C1 segment of cervical spinal cord (tissue), 14 donors: ENCODE measurements at places on chromosomes 5 and 9.

DNA sequence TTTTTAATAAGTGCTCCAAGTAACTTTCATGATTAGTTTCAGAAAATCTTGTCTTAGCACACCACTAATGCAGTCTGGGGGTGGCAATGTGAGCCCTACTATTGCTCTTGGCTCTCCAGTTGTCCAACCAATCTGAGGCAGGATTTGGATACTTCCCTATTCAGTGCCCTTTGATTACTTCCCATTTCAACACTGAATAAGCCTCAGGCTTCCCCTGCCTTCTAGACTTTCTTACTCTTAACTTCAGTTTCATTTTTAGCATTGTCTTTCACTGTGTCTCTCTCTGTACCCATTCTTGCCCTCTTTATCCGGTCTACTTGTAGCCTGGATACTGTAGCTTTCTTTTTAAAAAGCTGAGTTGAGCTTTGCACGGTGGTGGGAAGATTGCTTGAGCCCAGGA, 186.1 kb downstream of the C9orf152 start:
- DNase-seq = no peak

DNA sequence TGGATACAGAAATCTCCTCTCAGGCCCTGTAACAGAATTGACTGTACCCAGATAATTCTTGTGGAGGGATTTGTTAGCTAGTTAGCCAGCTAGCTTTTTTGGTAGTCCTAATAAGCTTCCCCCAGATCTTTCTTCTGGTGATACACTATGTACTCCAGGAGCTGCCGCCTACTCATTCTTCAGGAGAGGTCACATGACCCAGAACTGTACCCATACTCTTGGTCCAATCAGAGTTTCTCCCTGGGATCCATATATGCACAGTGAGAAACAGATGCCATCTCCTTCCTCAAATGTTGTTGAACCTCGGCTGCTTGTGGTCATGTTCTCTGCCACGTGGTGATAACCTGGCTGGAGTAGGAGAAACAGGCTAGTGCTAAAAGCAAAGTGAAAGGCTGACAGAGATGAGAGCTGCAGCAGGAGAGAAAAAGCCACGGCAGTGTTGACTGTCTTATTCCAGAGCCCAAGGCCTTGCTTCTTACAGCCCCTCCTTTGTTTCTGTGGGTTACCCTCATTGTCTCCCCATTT, 123.0 kb upstream of the RFX3 start:
- DNase-seq = no peak

GRCh38 chr9:85987236-85987635, 46.3 kb downstream of the NAA35 start:
- no peak for DNase-seq

DNA sequence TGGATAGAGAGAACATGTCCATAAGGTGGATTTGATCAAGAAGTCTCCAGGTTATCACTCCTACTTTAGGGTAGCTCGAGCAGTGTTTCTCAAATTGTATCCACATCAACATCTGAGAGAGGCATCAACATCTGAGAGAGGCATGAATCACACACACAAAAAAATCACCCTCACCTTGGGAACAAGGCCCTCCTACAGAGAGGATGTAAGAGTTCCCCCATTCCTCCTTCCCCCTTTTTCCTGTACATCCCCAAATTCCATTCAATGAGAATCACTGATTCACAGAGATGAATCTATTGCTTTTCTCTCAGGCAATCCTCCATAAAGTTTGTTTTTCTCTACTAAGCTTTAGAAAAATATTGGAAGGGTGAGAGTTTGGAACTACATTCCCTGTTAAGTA, 233.4 kb upstream of the CDH6 start:
- no peak for DNase-seq

- no peak for DNase-seq
These were observed 32.1 kb upstream of the RICTOR start for GRCh38 chr5:39106322-39106721.

DNA sequence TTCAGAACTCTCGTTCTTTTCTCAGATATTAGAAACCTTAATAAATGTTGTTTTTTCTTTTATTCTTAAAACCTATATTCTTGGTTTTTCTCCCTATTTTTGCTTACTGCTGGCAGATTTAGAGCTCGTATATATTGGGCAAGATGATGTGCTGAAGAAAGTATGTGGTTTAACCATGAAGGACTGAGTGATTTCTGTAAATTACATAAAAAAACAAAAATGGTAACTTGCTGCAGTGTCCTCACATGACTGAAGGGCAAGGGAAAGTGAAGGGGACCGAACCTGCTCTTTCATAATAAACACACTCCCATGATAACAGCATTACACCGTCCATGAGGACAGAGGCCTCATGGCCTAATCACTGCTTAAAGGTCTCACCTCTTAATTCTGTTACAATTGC, 393.8 kb upstream of the ZNF608 start:
- no peak for DNase-seq
